Testis (tissue), 5 donors: ENCODE measurements at places on chromosomes 7 and 10.
A peak's percentile ranks its signal among the peaks of the same experiment; 100 is the strongest.

GRCh38 chr7:139116999-139117398, 7.5 kb upstream of the ZC3HAV1 start:
- DNase-seq = no peak

DNA sequence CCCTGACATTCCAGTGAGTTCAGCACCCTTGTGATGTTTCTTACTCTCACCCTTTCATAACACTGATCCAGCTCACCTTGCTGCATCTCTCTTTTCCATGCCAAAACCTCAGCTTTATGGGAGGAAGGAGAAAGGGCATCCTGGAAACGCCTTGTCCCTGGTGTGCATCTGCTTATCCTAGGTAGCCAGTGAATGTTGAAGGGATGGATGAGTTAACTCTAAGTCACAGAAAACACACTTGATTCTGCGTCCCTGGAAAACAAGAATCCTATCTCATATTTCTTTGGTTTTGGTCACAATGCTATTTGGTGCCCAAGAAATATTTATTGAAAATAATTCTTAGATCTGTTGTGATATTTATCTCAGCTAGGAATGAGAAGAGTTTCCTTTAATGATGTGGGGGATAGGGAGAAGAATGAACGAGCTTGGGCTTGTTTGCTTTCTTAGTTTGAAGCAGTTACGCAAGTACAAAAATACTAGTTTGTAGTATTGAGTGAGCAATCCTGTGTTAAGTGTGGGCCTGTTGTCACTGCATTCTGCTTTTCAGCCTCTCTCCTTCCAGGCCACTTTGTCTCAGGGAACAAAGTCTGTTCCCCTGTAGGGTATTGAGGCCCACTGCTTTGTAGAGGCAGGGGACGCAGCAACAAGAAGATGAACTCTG, 126.5 kb downstream of the ARID5B start:
- no peak for DNase-seq

GRCh38 chr10:118712930-118713634, 41.7 kb downstream of the CACUL1 start:
- no peak for DNase-seq

DNA sequence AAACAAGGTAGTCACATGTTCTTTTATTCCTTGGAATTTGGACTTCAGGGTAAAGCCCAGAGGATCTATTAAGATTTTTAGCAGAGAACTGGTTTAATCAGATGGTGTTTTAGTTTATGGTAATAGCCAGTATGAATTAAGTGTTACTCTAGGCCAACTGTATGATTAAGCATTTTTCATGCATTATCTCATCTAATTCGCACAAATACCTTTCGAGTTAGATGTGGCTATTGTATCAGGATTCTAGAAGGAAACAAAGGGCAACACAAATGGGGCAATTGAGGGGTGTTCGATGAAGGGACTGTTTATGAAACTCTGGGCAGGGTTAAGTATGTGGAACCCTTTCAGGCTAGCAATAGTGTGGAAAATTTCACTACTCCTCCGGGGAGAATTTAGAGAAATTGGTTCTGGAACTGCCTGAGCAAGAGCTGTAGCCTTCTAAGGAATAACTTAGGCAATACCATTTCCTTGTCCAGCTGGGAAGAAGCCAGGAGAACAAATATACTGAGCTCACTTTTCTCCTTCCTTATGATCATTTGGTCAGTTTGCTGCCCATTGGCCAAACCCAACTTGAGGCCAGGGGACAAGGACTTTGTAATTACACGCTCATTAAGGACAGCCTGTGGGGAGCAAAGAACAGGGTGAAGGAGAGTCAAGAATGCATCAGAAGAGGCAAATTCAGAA, 319.0 kb upstream of the FZD1 start:
- DNase-seq = no peak

DNA sequence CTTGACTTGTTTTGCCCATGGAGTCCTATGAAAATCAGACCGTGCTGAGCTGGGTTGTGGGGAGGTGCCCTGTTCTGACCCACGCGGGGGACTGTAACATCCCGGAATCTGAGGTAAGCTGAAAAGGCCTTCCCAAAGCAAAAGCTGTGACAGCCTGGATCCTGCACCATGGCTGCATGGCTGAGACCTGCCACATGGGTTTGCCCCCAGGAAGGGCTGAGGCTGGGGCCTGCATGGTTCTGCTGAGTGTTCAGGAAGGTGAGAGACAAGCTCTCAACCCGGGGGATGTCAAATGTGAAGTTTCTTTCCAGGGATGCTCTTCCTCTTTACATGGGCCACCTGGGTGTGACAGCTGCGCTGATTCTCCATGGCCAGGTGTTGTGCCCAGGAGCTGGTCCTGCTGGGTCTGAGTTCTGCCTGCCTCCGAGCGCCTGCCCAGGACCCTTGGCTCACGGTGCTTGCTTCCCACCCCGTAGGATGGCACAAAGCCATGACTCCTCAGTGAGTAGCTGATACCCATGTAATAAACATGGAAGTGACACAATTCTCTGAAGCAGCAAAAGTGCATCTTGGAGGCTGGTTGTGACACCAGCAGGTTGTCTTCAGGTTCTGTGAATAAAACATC, 58.3 kb downstream of the VIPR2 start:
- DNase-seq = peak; percentile 9

GRCh38 chr10:79401015-79401921, 44.2 kb downstream of the ZCCHC24 start:
- DNase-seq = peak; percentile 78

- no peak for DNase-seq
Observed at GRCh38 chr10:128579280-128579865, 453.1 kb upstream of the MKI67 start.

DNA sequence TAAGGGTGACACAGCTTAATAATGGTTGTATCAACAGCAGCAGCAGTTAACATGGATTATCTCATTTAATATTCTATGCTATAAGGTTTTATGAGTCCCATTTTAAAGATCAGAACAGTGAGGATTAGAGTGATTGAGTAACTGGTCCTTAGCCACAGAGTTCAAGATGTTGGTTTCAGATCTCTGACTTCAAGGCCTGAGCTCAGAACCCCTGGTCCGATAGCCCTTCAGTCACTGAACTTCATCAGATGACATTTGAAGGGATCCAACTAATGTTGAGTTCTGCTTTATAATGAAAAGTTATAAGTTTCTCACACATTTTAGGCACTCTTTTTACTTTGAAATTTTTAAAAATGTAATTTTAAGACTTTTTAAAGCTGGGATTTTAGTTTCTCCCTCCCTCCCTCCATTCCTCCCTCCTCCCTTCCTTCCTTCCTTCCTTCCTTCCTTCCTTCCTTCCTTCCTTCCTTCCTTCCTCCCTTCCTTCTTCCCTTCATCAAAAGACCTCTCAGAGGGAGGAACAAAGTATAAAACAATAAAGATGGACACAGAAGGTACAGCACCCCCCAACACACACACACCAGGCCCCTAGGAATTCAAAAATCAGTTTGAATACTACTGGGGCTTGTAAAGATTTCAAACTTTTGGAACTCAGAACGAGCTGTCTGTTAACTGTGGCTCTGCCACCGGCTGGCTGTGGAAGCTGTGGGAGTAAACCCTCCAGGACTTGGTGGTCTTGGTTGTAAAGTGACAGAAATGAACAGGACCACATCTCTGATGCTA, 206.9 kb upstream of the AGK start:
- DNase-seq = no peak

- DNase-seq = no peak
Observed at GRCh38 chr7:4268040-4268965, 413.8 kb upstream of the FOXK1 start.

GRCh38 chr10:28810057-28810870, 132.9 kb downstream of the BAMBI start:
- DNase-seq = no peak

DNA sequence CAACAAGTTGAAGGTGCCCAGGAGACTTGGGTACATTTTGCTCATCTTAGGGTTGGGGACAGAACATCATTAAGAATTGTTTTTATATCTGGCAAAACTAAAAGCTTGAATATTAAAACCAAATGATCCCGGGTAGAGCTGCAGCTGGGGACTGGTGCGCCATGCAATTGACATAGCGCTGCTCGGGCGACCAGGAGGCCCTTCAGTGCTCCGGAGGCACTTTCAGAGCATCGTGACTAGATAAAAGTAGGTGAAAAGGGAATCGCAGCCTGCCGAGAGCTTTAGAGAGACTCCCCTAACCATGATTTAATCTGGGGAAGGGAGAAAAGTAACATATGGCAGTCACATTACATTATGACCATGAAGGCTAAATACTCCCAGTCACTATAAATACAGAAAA, 21.4 kb downstream of the FOXK1 start:
- no peak for DNase-seq
